Stimulated activated CD8-positive, alpha-beta memory T cell treated with anti-CD3 and anti-CD28 coated beads, Interleukin-12 subunit alpha, Interleukin-12 subunit beta, amount 100 ng/mL, for 4 hours (primary cell): ENCODE measurements at places on chromosomes 16 and 17.

DNA sequence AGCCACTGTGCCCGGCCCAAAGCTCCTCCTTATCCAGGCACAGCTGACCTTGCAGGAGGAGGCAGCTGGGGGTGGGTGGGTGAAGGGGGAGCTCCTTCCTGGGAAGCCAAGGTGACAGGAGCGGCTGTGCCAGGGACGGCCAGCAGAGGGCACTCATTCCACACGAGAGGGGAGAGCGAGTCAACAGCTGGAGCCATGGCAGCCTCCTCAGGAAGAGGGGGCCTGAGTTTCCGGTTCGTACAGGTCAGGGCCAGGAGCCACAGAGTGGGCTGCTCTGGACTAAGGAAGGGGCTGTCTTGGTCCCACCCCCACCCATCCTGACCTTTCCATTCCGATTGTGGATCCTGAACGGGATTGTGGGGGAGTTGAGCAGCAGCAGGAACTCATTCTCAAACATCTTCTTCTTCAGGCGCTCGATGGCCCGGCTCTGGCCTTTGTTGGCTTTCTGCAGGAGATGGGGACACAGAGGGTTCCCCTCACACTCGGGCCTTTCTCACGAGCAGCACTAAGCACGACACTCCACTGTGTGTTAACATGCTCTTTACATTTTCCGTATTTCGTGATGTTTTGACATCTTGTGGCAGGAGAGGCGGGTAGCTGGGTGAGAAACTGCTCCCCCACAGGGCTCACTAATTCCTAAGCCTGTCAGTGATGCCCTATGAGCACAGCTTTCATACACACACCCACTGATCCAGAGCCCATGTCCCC lies 61.6 kb downstream of the TIMM22 start:
- peak; percentile 11 for DNase-seq

DNA sequence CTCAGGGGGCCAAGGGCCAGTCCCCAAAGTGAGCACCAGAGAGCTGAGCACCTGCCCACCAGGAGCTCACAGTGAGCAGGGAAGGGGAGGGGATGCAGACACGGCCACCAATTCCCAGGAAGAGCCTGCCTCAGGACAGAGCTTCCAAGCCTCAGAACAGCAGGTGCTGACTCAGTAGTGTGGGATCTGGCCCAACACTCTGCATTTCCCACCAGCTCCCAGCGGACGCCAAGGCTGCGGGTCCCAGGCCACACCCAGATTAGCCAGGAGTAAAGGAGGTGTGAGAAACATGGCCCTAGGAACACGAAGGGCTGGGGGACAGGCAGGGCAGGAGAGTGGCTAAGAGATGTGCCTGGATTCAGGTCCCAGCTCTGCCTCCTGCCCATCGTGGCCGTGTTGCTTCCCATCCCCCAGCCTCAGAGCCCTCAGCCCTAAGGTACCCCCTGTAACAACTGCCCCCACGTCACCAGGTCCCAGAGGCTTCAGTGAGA lies 28.4 kb upstream of the EIF1 start:
- no peak for DNase-seq

DNA sequence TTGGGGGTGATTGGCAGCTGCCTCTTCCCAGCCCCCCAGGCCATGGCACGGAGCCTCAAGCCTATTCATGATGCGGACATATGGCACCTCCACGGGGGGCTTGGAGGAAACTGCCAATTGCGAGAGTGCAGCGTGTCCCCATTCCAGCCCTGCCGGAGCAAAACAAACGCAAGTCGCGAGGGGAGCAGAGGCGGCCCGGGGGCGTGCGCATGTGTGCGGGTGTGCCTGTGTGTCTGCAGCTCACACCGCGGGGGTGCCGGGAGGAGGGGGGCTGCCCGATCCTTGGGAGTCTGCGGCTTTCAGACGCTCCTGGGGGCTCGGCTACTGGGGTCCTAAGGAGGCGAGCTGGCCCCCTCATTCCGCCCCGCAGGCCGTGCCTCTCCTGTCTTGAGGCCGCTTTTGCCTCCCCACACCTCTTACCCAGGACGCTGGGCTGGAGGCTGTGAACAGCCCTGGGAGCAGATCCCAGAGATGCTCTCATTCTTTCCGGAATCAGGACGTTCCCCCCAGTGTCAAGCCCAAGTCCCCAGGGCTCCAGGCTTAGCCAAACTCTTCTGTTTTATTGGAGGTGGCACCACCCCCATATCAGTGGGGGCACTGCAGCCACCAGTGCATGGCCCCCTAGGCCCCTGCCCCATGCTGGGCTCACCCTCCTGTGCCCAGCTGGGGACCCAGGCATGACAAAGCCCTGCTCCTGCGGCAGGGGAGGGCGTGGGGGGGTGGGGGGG lies 29.1 kb downstream of the ENDOV start:
- no peak for DNase-seq

DNA sequence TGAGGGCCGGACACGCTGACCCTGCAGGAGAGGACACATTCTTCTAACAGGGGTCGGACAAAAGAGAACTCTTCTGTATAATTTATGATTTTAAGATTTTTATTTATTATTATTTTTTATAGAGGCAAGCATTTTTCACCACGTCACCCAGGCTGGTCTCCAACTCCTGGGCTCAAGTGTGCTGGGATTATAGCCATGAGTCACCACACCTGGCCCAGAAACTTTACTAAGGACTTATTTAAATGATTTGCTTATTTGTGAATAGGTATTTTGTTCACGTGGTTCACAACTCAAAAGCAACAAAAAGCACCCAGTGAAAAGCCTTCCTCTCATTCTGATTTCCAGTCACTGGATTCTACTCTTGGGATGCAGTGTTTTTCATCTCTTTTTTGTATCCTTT lies 2.3 kb upstream of the SERPINF1 start:
- no peak for DNase-seq

GRCh38 chr17:62899361-62899760 lies 66.7 kb upstream of the TANC2 start:
- DNase-seq: no peak

GRCh38 chr16:10076037-10076436 lies 106.2 kb downstream of the GRIN2A start:
- DNase-seq: no peak

DNA sequence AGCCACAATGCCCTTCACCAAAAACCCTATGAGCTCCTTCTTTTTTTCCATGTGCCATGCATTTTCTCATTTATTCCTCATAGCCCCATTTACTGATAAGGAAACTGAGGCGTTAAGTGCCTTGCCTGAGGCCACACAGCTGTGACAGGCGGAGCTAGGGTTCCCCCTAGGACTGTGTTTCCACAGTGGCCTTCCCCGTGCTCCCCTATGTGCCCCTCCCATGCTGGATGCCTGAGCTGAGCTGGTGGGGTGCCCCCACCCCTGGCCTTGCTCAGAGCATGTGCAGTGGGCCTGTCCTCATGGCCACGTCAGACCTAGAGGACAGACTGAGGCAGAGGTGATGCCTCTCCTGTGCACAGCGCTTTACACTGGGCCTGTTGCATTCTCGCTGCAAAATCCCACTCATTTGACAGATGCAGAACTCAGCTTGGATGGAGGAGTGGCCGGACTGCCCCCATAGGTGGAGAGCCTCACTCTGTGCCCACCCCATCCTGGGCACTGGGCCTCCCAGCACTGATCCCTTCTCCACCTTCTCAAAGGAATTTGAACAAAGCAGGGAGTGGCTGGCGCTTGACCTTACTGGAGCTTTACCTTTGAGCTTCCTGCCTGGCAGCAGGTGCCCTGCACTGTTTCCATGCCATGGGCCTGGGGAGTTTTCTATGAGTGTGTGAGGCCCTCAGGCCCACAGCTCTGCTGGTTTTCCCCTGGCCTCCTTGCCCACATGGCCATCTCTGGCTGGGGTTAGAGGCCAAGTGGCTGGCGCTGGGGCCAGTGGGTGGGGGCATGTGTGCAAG lies 2.6 kb downstream of the MAP2K3 start:
- DNase-seq: no peak

DNA sequence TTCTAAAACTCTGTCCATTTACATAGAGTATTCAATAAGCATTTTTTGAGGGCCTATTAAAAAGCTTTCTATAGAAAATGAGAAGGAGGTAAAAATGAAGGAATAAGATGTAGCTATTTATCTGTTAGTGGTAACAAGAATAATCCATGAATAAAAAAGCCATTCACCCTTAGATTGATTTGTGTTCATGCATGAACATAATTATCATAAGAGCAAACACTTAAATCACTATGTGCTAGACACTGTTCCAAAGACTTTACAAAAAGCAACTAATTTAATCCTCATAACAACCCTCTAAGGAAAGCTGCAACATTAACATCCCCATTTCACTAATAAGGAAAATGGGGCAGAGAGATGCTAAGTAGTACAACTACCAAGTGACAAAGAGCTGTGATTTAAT lies 6.6 kb downstream of the CCDC47 start:
- no peak for DNase-seq

GRCh38 chr16:86085795-86086194 lies 186.8 kb downstream of the IRF8 start:
- no peak for DNase-seq

DNA sequence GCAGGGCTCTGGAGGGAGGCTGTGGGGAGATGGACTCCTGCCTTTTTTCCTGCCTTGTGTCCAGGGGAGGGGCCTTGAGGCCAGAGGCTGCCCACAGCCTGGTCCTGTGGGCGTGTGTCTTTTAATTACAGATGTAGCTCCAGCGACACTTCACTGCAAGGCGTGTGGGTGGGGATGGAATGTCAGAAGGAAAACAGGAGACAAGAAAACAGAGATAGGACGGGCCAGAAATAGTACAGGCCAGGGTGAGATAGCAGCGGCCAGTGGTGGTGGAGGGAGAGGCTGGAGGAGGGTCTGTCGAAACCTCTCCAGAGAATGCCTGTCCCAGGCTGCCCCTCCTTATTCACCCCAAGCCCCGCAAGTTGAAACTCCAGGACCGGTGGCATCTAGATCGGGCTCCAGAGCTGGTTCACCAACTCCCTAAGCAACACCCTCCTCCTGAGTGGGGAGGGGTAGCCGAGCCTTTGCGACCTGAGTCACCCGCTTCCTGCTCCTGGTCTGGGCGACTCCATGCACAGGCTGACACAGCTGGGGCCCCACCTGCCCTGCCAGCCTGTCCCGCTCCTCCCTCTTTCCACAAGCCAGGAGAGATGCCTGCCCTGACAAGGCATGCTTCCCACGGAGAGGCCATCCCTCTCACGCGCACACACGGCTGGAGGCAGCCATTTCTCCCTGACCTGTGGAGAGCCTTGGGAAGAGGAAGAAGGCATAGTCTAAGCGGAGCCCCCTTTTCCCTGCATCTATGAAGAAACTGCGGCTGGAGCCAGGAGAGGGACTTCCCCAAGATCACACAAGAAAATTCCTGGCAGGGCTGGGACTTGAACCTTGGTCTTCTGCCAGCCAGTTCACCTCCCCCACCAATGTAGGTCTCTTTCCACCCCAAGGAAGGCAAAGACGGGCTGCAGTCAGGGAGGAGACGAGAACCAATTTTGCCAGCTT lies 6.6 kb upstream of the JUP start:
- DNase-seq: no peak

- DNase-seq: no peak
These were observed 81.4 kb downstream of the XYLT1 start for GRCh38 chr16:17389384-17389783.

DNA sequence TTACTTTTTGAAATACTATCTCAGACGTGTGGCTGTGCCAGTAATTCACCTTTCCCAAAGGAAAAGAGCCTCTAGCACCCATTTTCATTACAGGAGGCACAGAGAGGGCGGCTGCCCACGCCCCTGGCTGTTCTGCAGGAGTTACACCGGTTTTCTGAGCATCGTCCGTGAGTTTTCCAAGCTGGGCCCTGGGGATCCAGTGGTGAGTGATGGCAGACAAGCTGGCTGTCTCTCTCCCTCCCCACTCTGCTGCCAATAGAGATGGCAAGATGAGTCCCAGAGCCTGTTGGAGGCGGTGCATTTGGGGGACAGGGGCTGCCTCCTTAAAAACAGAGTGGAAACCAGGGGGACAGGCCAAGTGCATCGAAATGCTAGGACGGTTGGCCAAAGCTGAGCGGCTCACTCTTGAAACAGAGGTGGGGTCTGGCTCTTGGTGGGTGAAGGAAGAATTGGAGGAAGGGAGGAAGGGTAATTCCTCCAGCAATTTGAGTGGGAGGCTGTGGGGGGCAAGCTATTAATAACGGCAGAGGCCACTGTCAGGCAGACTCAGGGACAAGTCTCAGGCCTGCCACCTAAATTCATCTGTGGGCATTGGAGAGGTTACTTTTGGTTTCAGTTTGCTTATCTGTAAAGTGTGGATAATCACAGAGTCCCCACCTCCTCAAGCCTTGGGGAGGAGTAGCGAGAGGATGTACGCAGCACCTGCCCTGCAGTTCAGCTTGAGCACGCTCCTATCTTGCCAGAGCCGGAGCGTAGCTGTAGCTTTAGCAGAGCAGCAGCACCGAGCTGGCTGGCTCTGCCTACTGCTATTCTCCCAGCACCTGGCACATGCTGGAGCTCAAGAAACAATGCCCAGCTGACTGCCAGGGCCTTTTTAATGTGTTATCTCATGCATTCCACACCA lies 7.5 kb upstream of the NOS2 start:
- DNase-seq: peak; percentile 18

DNA sequence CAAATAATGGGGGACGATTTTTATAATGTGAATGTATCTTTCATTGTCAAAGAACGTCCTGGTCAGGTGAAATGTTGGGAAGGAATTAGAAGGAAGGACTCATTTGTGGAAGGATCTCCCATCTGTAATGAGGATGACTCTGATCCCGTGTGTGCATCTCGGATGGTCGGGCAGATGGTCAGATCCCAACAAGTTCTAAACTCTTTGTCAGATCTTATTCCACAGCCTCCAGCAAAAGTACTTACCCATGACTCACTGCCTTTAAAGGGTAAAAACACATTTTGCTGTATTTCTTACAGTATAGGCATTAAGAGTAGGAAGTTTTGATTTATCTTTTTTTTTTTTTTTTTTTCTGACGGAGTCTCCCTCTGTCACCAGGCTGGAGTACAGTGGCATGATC lies 539 bp upstream of the KRTAP4-8 start:
- DNase-seq: no peak

GRCh38 chr17:27996202-27997043 lies 46.1 kb upstream of the NLK start:
- DNase-seq: no peak

DNA sequence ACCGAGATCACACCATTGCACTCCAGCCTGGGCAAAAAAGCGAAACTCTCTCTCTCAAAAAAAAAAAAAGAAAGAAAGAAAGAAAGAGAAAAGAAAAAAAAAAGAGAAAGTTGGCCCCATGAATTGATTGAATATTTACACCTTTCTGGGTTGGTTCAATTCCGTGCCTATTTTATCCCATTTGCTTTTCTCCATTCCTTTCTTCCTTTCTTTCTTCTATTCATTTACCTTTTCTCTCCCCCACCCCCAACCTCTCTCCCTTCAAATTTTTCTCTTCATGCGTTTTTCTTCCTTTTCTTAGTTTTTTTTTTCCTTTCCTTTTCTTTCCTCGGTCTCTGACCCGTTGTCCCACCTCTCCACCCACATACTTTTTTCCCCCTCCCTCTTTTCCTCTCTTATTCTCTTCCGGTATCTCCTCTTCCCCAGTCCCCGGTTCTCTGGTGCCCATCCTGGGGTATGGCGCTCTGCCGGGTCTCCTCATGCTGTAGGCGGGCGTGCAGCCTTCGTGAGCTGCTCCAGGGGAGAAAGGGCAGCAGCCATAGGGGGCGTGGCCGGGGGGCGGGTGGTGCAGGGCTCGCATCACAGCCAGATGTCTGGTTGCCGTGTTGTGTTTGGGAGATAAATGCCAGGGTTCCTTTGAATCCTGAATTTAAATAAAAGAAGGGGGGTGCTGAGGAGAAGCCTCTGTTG lies 5.3 kb upstream of the COL1A1 start:
- DNase-seq: no peak
